ENCODE measurements at places on chromosomes 7 and 10. TPM values are rescaled to one million over a fixed set of nuclear protein-coding genes. Genes with fewer than 3 reads are reported as not detected.

DNA sequence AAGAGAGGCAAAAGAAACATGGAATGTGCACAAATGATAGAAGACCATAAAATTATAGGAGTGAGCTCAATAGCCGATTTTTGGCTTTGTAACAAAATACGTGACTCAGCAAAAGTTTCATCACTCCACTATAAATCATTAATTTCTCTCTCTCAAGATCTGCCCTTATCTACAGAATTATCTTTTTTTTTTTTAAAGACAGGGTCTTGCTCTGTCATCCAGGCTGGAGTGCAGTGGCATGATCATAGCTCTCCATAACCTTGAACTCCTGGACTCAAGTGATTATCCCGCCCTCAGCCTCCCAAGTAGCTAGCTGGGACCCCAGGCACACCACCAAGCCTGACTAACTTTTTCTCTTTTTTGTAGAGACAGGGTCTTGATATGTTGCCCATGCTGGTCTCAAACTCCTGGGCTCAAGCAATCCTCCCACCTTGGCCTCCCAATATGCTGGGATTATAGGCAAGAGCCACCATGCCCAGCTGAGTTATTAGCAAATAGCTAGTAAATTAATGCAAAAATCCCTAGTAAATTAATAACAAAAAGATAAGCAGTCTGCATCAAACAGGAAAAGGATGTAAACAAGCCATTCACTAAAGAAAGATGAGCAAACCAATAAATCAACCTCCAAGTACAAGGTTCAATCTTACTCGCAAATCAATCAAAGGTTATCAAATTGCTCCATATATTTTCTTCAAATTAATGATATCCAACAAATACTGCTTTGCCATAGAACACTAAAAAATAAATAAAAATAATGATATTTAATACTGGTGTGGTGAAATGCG lies 450.7 kb downstream of the PARD3 start:
- no peak overlapping the region for H3K4me3 ChIP-seq
- H3K36me3 ChIP-seq, result no peaks in the 10 kb centered on the region
- DNase-seq, result no peak
- H3K27me3 ChIP-seq, result no peaks in the 10 kb centered on the region
- H3K4me1 ChIP-seq, result no peaks in the 10 kb centered on the region

GDF10 gene
- total RNA-seq, result 1.5 TPM

TRIM56 gene
- total RNA-seq, result 42.3 TPM

- DNase-seq, result no peak
- H3K27me3 ChIP-seq, result peaks cover 4% of the 10 kb centered on the region
- H3K4me1 ChIP-seq, result no peaks in the 10 kb centered on the region
- H3K4me3 ChIP-seq, result no peak overlapping the region
- H3K27ac ChIP-seq, result no peak overlapping the region
- H3K36me3 ChIP-seq, result no peaks in the 10 kb centered on the region
These were observed 23.1 kb downstream of the PLPP4 start for GRCh38 chr10:120480065-120480600.

ABCB4 gene
- not detected for total RNA-seq

- H3K4me3 ChIP-seq, result peak overlapping the region; percentile 37
- peaks cover 3% of the 10 kb centered on the region for H3K27me3 ChIP-seq
- no peak overlapping the region for H3K27ac ChIP-seq
- DNase-seq, result peak; percentile 53
- no peaks in the 10 kb centered on the region for H3K36me3 ChIP-seq
- peaks cover 20% of the 10 kb centered on the region for H3K4me1 ChIP-seq
These were observed 17.7 kb downstream of the CLIP2 start for GRCh38 chr7:74306730-74307469.

- DNase-seq, result no peak
- peaks cover 4% of the 10 kb centered on the region for H3K27me3 ChIP-seq
- no peak overlapping the region for H3K4me3 ChIP-seq
- H3K36me3 ChIP-seq, result no peaks in the 10 kb centered on the region
- no peaks in the 10 kb centered on the region for H3K4me1 ChIP-seq
- H3K27ac ChIP-seq, result no peak overlapping the region
These were observed 21.3 kb upstream of the EFCAB10 start for GRCh38 chr7:105602325-105603305.

GRCh38 chr10:80412486-80412885 lies 4.1 kb downstream of the PRXL2A start:
- H3K4me3 ChIP-seq, result no peak overlapping the region
- peak overlapping the region; percentile 13 for H3K27ac ChIP-seq
- DNase-seq, result peak; percentile 54
- peaks cover 3% of the 10 kb centered on the region for H3K36me3 ChIP-seq
- H3K27me3 ChIP-seq, result no peaks in the 10 kb centered on the region

- no peak overlapping the region for H3K4me3 ChIP-seq
- no peak overlapping the region for H3K27ac ChIP-seq
- H3K27me3 ChIP-seq, result peaks cover 2% of the 10 kb centered on the region
- H3K4me1 ChIP-seq, result no peaks in the 10 kb centered on the region
- H3K36me3 ChIP-seq, result no peaks in the 10 kb centered on the region
These were observed 51.1 kb downstream of the GPAM start for GRCh38 chr10:112132435-112132834.

DNA sequence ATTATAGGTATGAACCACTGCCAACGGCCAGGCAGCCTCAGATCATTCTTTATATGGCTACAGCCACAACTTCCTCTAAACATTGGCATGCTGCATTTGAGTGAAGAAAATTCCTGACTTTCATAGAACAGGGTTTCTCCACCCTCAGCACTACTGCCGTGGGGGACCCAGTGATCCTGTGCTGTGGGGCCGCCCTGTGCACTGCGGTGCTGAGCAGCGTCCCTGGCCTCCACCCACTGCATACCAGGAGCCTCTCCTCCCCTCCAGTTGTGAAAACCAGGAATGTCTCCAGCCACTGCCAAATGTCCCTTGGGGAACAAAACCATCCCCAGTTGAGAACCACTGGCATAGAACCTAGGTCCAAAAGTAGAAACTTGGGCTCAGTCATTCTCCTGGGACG lies 15.8 kb downstream of the CNPY1 start:
- no peak overlapping the region for H3K4me3 ChIP-seq
- peaks cover 53% of the 10 kb centered on the region for H3K27me3 ChIP-seq
- H3K36me3 ChIP-seq, result no peaks in the 10 kb centered on the region
- peaks cover 9% of the 10 kb centered on the region for H3K4me1 ChIP-seq
- DNase-seq, result no peak

DNA sequence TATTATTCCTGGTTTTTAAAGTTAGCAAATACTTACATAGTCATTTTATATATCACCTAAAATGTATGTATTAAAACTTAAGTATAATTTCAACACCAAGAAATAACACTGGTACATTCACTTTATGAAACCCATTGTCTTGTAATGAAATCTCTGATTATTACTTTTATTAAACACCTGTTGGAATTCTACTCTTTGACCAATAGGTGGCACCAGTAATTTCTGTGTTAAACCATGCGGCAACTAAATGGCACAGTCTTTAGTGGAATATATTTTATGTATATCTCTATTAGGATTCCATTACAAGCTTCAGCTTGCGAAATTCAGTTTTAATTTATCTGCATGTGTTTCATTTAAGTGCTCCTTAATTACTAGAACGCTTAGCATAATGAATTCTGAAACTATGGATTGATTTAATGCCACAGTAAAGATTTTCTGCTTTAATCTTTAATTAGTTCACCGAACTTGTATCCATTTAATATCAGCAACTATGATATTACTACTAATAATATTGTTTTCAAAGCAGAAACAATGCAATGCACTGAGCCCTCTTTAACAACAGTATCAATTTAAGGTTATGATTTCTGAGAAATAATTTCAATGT lies 181.3 kb downstream of the MAGI2 start:
- H3K4me3 ChIP-seq, result no peak overlapping the region
- peaks cover 3% of the 10 kb centered on the region for H3K27me3 ChIP-seq
- no peak overlapping the region for H3K27ac ChIP-seq
- H3K4me1 ChIP-seq, result no peaks in the 10 kb centered on the region

MPP7 gene
- 14.3 TPM for total RNA-seq

ELN gene
- total RNA-seq, result not detected

ANKRD30A gene
- total RNA-seq, result not detected

- H3K4me1 ChIP-seq, result no peaks in the 10 kb centered on the region
- H3K27me3 ChIP-seq, result peaks cover 2% of the 10 kb centered on the region
- no peak for DNase-seq
These were observed 55.4 kb upstream of the RNF32 start for GRCh38 chr7:156585025-156585648.

SPDYE1 gene
- not detected for total RNA-seq

FRMD4A gene
- total RNA-seq, result 2.1 TPM

DNA sequence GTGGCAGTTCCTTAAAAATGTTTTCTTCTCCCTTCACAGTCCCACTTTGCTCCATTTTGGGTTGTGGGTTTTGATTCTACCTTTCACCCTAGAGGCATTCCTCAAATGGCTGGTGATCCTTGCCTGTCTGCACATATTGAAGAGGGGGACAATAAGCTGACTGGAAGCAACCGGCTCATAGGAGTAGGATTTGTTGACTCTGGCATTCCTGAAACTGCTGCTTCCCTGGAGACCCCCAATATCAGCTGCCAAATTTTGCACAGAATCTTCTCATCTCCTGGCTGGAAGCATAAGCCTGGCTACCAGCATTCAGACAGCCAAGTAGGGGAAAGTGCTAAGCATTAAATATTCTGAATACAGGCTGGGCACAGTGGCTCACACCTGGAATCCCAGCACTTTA lies 53.7 kb downstream of the KIF5B start:
- H3K4me1 ChIP-seq, result peaks cover 9% of the 10 kb centered on the region
- H3K36me3 ChIP-seq, result no peaks in the 10 kb centered on the region

FEZF1 gene
- not detected for total RNA-seq

DNA sequence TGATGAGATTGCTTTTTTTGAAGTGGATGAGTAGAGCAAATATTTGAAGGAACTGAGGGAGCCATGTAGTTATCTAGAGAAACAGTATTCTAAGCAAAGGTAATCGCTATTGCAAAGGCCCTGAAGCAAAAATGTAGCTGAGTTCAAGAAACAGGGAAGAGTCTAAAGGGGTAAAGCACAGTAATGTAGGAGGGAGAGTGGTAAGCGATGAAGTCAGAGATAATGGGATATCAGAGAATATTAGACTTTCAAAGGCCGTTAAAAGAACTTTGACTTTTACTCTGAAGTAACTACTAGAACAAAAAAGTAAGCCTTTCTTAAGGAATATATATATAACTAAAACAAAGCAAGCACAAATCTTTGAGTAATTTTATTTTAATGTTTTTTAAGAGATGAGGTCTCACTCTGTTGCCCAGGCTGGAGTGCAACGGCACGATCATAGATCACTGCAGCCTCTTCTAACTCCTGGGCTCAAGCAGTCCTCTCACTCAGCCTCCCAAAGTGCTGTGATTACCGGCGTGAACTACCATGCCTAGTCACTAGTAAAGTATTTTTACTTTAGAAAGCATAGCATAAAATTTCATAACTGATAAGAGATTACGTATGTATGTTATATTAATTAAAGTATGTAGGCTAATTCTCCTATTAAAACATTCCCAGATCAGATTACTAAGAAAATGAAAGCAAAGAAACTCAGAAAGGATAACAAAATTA lies 61.7 kb upstream of the OIT3 start:
- no peak overlapping the region for H3K4me3 ChIP-seq
- no peaks in the 10 kb centered on the region for H3K36me3 ChIP-seq
- no peaks in the 10 kb centered on the region for H3K27me3 ChIP-seq
- peaks cover 2% of the 10 kb centered on the region for H3K4me1 ChIP-seq

TM9SF3 gene
- 71.1 TPM for total RNA-seq

FUOM gene
- total RNA-seq, result 32.2 TPM

WIPF3 gene
- total RNA-seq, result not detected

- H3K4me3 ChIP-seq, result peak overlapping the region; percentile 81
- H3K4me1 ChIP-seq, result peaks cover 38% of the 10 kb centered on the region
- DNase-seq, result no peak
- H3K27ac ChIP-seq, result peak overlapping the region; percentile 83
These were observed 396 bp downstream of the PSMG3 start for GRCh38 chr7:1569440-1569832.

DNA sequence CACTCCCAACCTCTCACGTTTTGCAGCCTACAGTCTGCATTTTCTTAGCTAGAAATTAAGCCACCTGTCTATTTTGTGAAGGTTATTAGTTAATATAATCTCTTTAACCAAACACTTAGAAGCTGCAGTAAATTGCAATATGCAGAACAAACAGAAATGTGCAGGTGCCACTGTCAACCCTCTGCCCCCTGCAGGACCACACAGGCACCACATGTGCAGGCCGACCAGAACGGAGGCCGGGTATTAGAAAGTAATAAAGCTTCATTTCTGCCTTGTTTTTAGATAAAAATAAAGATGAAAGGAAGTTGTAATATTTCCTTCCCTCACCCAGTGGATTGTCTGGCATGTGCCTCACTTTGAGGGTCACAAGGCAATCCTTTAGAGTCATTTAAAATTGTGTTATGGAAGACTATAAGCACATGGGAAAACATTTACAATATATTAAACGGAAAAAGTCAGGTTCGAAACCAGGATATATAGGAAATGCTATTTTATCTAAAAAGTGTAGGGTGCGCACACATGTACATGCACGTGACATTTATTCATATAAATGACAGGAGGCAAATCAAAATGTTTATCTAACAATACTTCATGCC lies 158.2 kb downstream of the ARHGAP12 start:
- H3K27ac ChIP-seq, result no peak overlapping the region
- H3K4me3 ChIP-seq, result no peak overlapping the region
- DNase-seq, result peak; percentile 73
- no peaks in the 10 kb centered on the region for H3K36me3 ChIP-seq
